Thoracic aorta (tissue), 2 donors: ENCODE measurements at places on chromosomes 3 and 15.

DNA sequence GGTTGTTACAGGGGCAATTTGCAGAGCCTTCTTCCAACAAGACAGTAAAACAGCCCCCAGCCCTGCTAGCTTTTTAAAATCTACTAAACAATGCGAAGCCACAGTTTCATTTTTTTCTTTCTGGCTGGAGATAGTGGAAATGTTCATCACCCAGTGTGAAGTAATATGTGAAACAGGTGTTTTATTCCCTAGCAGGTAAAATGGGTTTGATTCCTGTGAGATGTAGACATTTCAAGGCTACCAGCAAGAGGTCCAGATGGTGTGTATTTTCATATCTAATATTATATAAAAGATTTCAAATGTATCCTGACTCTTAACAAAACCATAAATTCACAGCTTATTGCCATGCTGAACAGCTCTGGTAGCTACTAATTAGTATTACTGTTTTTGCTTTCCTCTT lies 160.3 kb downstream of the SATB1 start:
- no peaks in the 10 kb centered on the region for H3K36me3 ChIP-seq
- no peaks in the 10 kb centered on the region for H3K27me3 ChIP-seq
- DNase-seq: no peak
- no peak overlapping the region for H3K27ac ChIP-seq
- no peaks in the 10 kb centered on the region for H3K4me1 ChIP-seq
- H3K4me3 ChIP-seq: no peak overlapping the region

DNA sequence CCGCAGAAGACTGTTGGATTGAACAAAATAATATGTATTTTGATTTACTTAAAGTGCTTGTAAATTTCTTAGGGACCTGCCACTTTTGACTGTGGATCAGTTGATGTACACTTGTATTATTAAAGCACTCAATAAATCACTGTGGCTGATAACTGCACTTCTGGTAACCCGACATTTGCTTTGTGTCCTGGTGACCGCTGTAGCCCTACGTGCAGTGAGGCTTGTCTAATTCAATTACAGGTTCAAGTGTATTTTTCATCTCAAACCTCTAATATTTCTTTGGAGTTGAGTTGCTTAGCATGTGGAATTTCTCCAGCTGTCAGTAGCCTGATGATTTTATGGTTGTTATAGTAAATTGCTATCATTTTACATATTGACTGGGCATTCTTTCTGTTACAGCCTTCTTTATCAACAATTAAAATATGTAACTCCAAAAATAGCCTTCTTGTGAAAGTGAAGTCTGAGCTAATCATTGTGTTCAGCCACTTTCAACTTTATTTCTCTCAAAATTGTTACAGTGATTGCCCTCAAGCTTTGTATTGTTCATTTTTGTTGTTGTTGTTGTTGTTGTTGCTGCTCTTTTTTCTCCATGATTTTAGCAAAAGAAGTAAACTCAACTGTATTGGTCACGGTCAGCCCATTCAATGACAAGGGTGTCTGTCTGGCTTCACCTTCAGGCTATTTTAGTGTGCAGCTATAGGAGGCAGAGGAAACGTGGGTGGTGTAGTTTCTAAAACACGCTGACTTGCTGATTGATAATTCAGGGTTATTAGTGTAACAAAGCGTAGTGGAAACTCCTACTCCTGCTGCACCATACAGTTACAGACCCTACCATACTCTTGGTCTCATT lies 215.1 kb upstream of the UBE2E1 start:
- no peaks in the 10 kb centered on the region for H3K27me3 ChIP-seq
- H3K4me1 ChIP-seq: no peaks in the 10 kb centered on the region

- no peaks in the 10 kb centered on the region for H3K36me3 ChIP-seq
- DNase-seq: no peak
- peak overlapping the region; percentile 94 for H3K4me3 ChIP-seq
- no peaks in the 10 kb centered on the region for H3K27me3 ChIP-seq
- H3K27ac ChIP-seq: peak overlapping the region; percentile 88
- peaks cover 6% of the 10 kb centered on the region for H3K4me1 ChIP-seq
These were observed 1.1 kb downstream of the HDGFL3 start for GRCh38 chr15:83206526-83207008.

GRCh38 chr3:111694471-111694870 lies 99.3 kb upstream of the ZBED2 start:
- no peak overlapping the region for H3K27ac ChIP-seq
- no peaks in the 10 kb centered on the region for H3K27me3 ChIP-seq
- no peak for DNase-seq
- H3K4me3 ChIP-seq: no peak overlapping the region
- no peaks in the 10 kb centered on the region for H3K4me1 ChIP-seq

GRCh38 chr3:49647741-49648140 lies 26.4 kb upstream of the APEH start:
- H3K4me1 ChIP-seq: peaks cover 9% of the 10 kb centered on the region
- DNase-seq: no peak
- no peaks in the 10 kb centered on the region for H3K27me3 ChIP-seq

DNA sequence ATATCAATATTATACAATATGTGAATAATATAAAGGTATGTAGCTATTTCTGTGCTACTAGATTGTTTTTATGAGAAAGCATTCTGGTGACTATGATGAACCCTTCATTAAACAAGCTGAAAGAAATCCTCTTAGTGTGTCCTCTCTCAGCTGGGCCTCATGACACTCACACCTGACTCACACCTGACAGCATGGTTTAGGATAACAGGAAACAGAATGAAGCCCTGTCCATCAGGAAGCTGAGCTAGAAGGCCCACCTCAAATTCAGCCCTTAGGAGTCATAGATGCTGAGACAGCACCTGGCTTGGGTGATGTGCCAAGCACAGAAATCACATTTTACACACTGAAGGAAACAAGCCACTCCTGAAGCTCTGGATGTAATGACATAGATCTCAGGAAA lies 30.8 kb downstream of the CHCHD4 start:
- no peak for DNase-seq
- no peaks in the 10 kb centered on the region for H3K36me3 ChIP-seq
- no peaks in the 10 kb centered on the region for H3K27me3 ChIP-seq
- H3K27ac ChIP-seq: no peak overlapping the region

GRCh38 chr3:124227150-124227630 lies 235.3 kb upstream of the ROPN1 start:
- H3K36me3 ChIP-seq: peaks cover 14% of the 10 kb centered on the region
- no peak overlapping the region for H3K27ac ChIP-seq
- H3K27me3 ChIP-seq: no peaks in the 10 kb centered on the region
- H3K4me1 ChIP-seq: peaks cover 40% of the 10 kb centered on the region

GRCh38 chr3:103112273-103112672 lies 677.5 kb downstream of the ZPLD1 start:
- H3K27ac ChIP-seq: no peak overlapping the region
- no peaks in the 10 kb centered on the region for H3K27me3 ChIP-seq
- no peak overlapping the region for H3K4me3 ChIP-seq
- H3K36me3 ChIP-seq: no peaks in the 10 kb centered on the region
- DNase-seq: no peak

DNA sequence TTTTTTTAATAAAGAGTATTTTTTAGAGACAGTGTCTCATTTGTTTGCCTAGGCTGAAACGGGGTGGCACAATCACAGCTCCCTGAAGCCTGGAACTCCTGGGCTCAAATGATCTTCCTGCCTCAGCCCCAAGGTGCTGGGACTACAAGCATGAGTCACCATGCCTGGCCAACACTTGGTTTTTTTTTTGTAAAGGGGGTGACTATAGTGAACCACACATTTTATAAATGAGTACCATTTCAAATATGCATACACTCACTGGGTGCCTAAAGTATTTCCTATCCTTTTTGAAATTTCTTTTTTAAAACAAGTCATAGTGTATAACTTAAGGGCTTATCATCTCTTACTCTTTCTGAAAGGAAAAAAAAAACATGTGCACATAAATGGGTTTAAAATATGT lies 325.2 kb upstream of the MEIS2 start:
- no peaks in the 10 kb centered on the region for H3K36me3 ChIP-seq
- DNase-seq: no peak
- no peak overlapping the region for H3K4me3 ChIP-seq
- no peak overlapping the region for H3K27ac ChIP-seq

DNA sequence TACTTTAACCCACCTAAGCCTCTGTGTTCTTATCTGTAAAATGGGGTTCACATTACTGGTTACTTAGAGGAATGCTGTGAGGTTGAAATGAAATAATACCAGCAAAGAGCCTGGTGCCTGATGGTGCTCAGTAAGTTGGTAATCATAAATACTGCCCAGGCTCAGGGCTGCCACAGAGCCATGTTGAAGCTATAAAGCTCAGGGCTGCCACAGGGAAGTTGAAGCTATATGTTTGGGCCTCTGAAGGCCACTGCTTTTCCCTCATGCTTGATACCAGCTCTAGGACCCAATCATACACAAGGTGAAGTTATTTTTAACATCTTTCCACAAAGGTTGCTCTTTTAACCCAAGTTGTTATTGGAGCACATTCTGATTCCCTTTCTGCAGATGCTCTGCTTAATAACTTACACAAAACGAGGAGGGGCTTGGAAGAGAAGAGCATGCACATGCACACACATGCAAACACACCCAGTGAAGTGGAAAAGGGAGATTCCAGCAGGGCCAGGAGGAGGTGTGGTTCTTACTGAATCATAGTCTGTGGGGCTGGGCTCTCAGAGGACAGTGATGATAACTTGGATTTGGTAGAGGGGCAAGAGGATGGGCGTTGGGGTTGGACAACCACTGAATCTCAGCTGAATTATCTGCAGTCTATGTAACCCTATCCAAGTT lies 17.4 kb downstream of the PARP14 start:
- peaks cover 48% of the 10 kb centered on the region for H3K36me3 ChIP-seq
- DNase-seq: no peak
- no peaks in the 10 kb centered on the region for H3K4me1 ChIP-seq
- no peaks in the 10 kb centered on the region for H3K27me3 ChIP-seq

- DNase-seq: no peak
- H3K4me3 ChIP-seq: no peak overlapping the region
- H3K27me3 ChIP-seq: no peaks in the 10 kb centered on the region
- H3K36me3 ChIP-seq: no peaks in the 10 kb centered on the region
These were observed 55.9 kb upstream of the ADAMTSL3 start for GRCh38 chr15:83598031-83598430.

- H3K4me1 ChIP-seq: peaks cover 5% of the 10 kb centered on the region
- H3K27me3 ChIP-seq: no peaks in the 10 kb centered on the region
These were observed 71.5 kb downstream of the STAC start for GRCh38 chr3:36451816-36452215.

DNA sequence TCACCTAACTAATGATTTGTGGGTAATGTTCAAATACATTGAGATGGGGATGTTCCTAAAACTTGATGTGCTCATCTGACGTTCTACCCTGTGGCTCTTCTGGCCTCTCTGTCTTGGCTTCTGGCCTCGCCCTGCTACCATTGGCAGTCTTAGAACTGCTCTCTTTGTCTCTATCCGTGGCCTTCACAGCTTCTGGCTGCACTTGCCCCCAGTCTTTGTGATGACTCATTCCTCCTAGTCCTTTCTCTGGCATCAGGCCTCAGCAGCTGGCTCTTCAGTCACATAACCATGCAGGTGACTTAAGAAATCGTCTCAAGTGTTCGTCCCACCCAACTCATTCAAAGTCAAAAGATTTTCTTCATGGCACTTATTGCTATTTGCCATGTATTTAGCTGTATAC lies 188.1 kb downstream of the BBX start:
- H3K27me3 ChIP-seq: no peaks in the 10 kb centered on the region
- no peak overlapping the region for H3K27ac ChIP-seq
- H3K36me3 ChIP-seq: peaks cover 12% of the 10 kb centered on the region
- H3K4me3 ChIP-seq: no peak overlapping the region
- H3K4me1 ChIP-seq: no peaks in the 10 kb centered on the region

GRCh38 chr15:93414576-93415231 lies 325.7 kb upstream of the RGMA start:
- no peak for DNase-seq
- H3K4me1 ChIP-seq: no peaks in the 10 kb centered on the region
- H3K4me3 ChIP-seq: no peak overlapping the region
- H3K36me3 ChIP-seq: no peaks in the 10 kb centered on the region
- no peaks in the 10 kb centered on the region for H3K27me3 ChIP-seq
- no peak overlapping the region for H3K27ac ChIP-seq

DNA sequence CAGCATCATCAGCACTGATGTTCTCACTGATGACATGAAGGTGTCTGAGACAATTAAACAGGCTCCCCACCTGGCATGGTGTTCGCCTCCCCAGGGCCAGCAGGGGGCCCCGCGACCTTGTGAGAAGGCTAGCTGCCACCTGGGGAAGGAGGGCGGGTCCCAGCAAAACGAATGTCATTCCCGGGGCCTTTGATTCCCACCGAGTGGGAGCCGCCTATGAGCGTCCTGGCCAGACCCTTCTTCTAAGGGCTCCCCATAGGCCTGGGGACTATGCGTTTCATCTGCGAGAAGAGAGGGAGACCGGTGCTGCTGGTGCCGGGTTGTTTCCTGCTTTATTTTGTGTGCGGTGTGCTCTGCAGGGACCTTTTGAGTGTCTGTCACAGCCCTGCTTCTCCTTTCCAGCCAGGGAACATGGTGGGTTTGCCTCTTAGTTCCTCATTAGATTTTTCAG lies 20.5 kb upstream of the MINDY4B start:
- no peaks in the 10 kb centered on the region for H3K36me3 ChIP-seq
- no peak overlapping the region for H3K4me3 ChIP-seq
- H3K27me3 ChIP-seq: no peaks in the 10 kb centered on the region
- no peaks in the 10 kb centered on the region for H3K4me1 ChIP-seq
- no peak for DNase-seq

GRCh38 chr3:14451844-14452739 lies 49.7 kb downstream of the SLC6A6 start:
- DNase-seq: no peak
- H3K4me3 ChIP-seq: peak overlapping the region; percentile 38
- H3K27me3 ChIP-seq: no peaks in the 10 kb centered on the region
- peaks cover 19% of the 10 kb centered on the region for H3K4me1 ChIP-seq
- H3K27ac ChIP-seq: peak overlapping the region; percentile 90

DNA sequence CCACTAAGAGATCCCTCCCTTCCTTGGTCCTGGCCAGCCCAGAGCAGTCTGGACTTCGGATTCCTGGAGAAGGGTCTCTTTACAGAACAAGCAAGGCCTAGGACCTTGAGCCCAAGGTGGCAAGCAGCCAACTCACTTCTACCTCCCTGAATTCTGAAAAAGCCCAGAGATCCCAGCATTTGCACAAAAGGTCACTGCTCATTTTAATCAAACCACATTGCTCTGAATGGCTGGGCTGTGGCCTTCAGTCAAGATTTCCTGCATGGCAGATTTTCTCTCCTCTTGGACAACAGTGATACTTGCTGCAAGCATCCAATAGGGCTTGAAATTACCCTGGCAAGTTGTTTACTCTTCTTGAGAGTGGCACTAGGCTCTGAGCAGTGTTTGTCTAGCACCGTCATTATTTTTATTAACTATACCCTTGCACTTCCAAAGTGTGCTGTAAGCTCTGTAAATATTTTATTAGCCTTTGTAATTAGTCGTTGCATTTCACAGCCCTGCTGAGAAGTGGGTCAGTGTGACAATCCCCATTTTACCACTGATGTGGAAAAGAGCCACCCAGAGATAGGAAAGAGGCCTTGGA lies 274.7 kb upstream of the CTNNB1 start:
- no peak for DNase-seq
- H3K4me3 ChIP-seq: no peak overlapping the region
- H3K36me3 ChIP-seq: no peaks in the 10 kb centered on the region

DNA sequence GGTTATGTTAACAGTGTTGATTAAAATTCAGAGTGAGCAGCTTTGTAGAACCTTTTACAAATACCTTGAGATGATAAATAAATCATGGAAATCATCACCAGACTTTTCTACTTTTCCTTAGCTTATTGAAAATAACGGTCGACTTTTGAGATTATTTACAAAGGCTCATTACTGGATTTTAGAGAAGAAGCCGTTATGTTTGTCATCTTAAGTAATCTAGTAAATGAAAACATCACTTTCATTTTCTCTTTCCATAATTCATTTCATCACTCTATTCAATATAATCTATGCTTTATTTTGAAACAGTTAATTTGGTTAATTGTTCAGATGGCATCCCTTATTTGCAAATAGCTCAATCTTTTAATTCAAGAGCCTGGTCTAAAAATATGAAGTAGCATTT lies 3.6 kb downstream of the PLCL2 start:
- H3K36me3 ChIP-seq: no peaks in the 10 kb centered on the region
- no peaks in the 10 kb centered on the region for H3K27me3 ChIP-seq
- peak overlapping the region; percentile 14 for H3K4me3 ChIP-seq
